ENCODE measurements at places on chromosomes 1 and 21. TPM values are rescaled to one million over a fixed set of nuclear protein-coding genes. Genes with fewer than 3 reads are reported as not detected.

GRCh38 chr1:45015683-45016082, 3.6 kb downstream of the UROD start:
- peaks cover 44% of the 10 kb centered on the region for H3K4me1 ChIP-seq
- DNase-seq, result no peak
- no peak overlapping the region for H3K27ac ChIP-seq
- peaks cover 15% of the 10 kb centered on the region for H3K36me3 ChIP-seq
- no peaks in the 10 kb centered on the region for H3K27me3 ChIP-seq

GRCh38 chr21:31347435-31348032, 3.5 kb upstream of the TIAM1 start:
- peaks cover 23% of the 10 kb centered on the region for H3K4me1 ChIP-seq
- DNase-seq, result no peak
- H3K27me3 ChIP-seq, result peaks cover 16% of the 10 kb centered on the region
- no peak overlapping the region for H3K4me3 ChIP-seq
- no peaks in the 10 kb centered on the region for H3K36me3 ChIP-seq

DNA sequence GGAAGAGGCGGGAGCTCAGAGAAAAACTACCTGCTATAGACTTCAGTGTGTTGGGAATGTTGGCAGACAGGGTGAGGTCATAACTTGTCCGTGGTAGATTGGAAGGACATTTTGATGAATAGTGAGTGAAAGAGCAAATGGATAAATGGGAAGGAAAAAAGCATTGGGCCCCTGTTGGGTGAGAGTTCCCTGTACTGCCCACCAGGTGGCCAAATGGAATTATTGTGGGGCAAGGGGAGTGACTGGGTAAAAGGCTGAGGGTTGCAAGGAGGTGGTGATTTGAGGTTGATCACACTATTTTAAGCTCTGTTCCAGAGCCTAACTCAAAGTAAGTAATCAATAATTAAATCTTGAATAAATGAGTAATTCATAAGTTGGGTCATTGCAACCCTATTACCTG, 60.4 kb downstream of the MRPS6 start:
- H3K27ac ChIP-seq, result no peak overlapping the region
- peaks cover 49% of the 10 kb centered on the region for H3K4me1 ChIP-seq
- no peaks in the 10 kb centered on the region for H3K27me3 ChIP-seq
- no peak for DNase-seq
- H3K36me3 ChIP-seq, result peaks cover 14% of the 10 kb centered on the region

DNA sequence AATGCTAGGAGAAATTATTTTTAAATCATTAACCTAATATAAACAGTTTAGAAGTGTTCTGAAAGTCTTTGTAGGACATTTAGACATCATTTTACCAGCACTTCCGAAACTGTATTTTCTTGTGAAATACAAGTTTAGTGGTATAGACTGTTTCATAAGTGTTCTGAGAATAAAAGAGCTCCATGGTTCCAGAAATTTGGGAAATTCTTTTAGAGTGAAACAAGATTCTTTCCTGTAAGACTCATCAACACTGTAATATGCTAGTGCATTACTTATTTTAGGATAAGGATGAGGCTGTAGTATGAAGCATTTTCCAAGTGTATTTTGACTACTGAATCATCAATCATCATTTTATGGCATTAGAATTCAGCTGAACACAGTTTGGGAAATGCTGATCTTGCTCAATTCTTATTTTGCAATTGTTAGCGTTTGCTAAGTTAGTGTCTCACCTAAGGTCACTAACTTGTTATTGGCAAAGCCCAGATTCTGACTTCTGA, 73.4 kb downstream of the CEP350 start:
- H3K4me3 ChIP-seq, result no peak overlapping the region
- no peak for DNase-seq
- H3K36me3 ChIP-seq, result peaks cover 59% of the 10 kb centered on the region
- H3K4me1 ChIP-seq, result no peaks in the 10 kb centered on the region

- H3K27ac ChIP-seq, result no peak overlapping the region
- no peak for DNase-seq
- peaks cover 8% of the 10 kb centered on the region for H3K27me3 ChIP-seq
- peaks cover 7% of the 10 kb centered on the region for H3K4me1 ChIP-seq
These were observed 27.7 kb downstream of the KNCN start for GRCh38 chr1:46523496-46524353.

DNA sequence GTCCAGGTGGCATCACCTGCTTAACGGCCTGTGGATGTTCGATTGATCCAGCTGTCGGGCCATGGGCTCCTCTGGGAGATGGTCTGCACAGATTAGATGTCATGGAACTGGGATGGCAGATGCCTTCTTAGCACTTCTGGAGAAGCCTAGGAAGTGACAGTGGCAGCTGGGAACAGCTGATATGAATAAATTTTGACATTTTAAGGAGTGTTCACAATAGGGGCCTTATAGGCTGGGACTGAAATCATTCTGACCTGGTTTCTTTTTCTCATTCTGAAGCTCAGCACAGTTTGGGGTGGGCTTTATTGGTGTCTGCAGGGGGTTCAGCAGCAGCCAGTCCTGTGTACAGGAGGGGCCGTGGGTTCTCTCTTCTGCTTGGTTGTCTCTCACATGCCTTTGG, 175.3 kb downstream of the CACNA1E start:
- H3K27ac ChIP-seq, result no peak overlapping the region
- no peak overlapping the region for H3K4me3 ChIP-seq
- H3K4me1 ChIP-seq, result no peaks in the 10 kb centered on the region
- peaks cover 5% of the 10 kb centered on the region for H3K27me3 ChIP-seq

- no peaks in the 10 kb centered on the region for H3K27me3 ChIP-seq
- H3K27ac ChIP-seq, result no peak overlapping the region
- H3K36me3 ChIP-seq, result no peaks in the 10 kb centered on the region
These were observed 48.0 kb downstream of the LYST start for GRCh38 chr1:235818632-235819136.

DNA sequence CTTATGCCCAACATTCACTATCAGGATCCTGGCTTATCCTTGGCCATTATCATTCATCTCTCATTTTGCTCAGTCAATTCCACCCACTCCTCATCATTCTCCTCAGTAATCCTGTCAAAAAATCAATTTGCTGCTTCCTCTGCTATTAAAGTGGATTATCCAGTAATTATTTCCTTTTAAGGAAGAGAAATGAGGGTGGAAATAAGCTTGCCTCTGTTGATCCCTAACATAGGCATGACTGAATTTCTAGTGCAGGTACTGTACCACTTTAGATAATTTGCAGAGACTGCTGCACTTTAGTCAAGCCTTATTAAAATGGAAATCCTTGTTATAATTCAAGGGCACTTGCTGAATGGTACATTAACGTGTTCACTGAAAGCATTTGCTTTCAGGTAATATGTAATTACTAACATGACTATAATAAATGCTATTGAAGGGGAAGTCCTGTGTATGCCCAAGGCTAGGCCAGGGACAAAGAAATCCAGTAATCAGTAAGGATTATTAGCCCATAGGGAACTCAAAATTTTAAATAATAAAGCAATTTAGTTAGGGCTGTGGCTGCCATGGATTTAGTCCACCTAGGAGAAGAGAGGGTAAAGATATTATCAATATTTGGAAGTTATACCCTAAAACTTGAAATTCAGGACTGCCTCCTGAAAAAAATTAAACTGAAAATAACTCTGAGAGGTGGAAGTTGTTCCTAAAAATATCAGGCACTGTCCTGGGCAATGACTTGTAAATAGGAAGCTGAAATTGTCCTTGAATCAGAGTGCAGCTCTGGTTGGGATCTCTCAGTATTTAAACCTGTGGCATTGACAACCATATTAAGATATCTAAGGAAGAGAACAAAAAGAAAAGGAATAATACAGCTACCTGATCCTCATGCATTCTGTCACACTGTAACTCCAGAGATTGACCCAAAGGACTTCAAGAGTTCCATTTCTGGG, 43.4 kb downstream of the RGS2 start:
- no peaks in the 10 kb centered on the region for H3K27me3 ChIP-seq
- H3K27ac ChIP-seq, result no peak overlapping the region
- no peak overlapping the region for H3K4me3 ChIP-seq
- DNase-seq, result no peak

GRCh38 chr1:11057477-11057876, 2.3 kb downstream of the SRM start:
- no peak overlapping the region for H3K4me3 ChIP-seq
- DNase-seq, result no peak
- peaks cover 32% of the 10 kb centered on the region for H3K4me1 ChIP-seq
- peaks cover 24% of the 10 kb centered on the region for H3K36me3 ChIP-seq
- H3K27me3 ChIP-seq, result no peaks in the 10 kb centered on the region
- no peak overlapping the region for H3K27ac ChIP-seq

GRCh38 chr1:905811-906599, 17.7 kb upstream of the SAMD11 start:
- H3K4me1 ChIP-seq, result peaks cover 24% of the 10 kb centered on the region
- no peak for DNase-seq
- no peaks in the 10 kb centered on the region for H3K36me3 ChIP-seq
- no peak overlapping the region for H3K27ac ChIP-seq
- no peak overlapping the region for H3K4me3 ChIP-seq

DNA sequence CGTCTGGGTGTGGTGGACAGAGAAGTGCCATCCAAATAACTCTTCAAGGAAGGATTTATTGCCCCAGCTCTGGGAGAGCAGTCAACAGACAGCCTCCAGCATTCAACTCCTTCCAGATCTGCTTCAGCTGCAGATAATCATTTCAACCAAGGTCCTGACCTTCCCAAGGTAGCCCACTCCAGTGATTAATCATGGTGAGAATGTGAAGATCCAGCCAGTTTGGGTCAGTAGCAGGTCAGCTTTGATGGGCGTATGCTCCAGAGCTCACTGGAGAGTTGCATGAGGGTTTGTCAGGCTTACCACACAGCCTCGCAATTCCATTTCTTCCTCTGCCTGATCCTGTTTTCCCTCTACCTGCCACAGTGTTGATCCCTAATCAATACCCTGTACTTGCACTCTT, 214.5 kb upstream of the ZRANB2 start:
- DNase-seq, result no peak
- no peak overlapping the region for H3K4me3 ChIP-seq
- H3K27me3 ChIP-seq, result no peaks in the 10 kb centered on the region
- no peak overlapping the region for H3K27ac ChIP-seq

- no peaks in the 10 kb centered on the region for H3K27me3 ChIP-seq
- no peak for DNase-seq
- no peaks in the 10 kb centered on the region for H3K4me1 ChIP-seq
- H3K27ac ChIP-seq, result no peak overlapping the region
These were observed 120.7 kb downstream of the CDC7 start for GRCh38 chr1:91621360-91621759.

DNA sequence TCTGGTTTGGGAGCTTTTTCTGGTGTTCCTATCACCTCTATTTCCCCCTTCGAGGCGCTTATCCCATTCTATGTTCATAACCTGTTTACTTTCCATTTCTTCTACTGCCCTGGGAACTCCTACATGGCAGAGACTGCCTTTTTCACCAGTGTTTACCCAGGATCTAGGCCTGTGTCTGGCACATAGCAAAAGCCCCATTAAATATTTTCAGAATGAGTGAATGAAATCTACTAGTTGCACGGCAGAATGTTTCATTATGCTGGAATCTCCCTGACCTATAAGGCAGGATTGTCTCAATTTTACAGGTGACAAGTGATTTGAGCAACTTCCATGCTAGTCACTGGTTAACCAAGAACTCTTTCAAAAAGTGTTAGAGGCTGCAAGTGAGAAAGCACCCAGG, 70.1 kb downstream of the PGM1 start:
- peaks cover 6% of the 10 kb centered on the region for H3K4me1 ChIP-seq
- no peak overlapping the region for H3K4me3 ChIP-seq
- H3K27ac ChIP-seq, result no peak overlapping the region
- DNase-seq, result no peak
- H3K36me3 ChIP-seq, result peaks cover 5% of the 10 kb centered on the region

GRCh38 chr1:63920154-63921117, 146.6 kb downstream of the ROR1 start:
- no peak overlapping the region for H3K4me3 ChIP-seq
- no peaks in the 10 kb centered on the region for H3K36me3 ChIP-seq
- H3K27me3 ChIP-seq, result no peaks in the 10 kb centered on the region
- no peak overlapping the region for H3K27ac ChIP-seq

- H3K27ac ChIP-seq, result no peak overlapping the region
- no peaks in the 10 kb centered on the region for H3K36me3 ChIP-seq
- H3K27me3 ChIP-seq, result no peaks in the 10 kb centered on the region
- no peak for DNase-seq
These were observed 74.7 kb upstream of the RGL1 start for GRCh38 chr1:183730107-183730724.

- no peak for DNase-seq
- H3K36me3 ChIP-seq, result no peaks in the 10 kb centered on the region
- H3K27me3 ChIP-seq, result no peaks in the 10 kb centered on the region
- H3K27ac ChIP-seq, result peak overlapping the region; percentile 94
These were observed 115.5 kb upstream of the IRF2BP2 start for GRCh38 chr1:234725177-234726132.

- H3K27ac ChIP-seq, result no peak overlapping the region
- H3K4me1 ChIP-seq, result no peaks in the 10 kb centered on the region
- H3K36me3 ChIP-seq, result no peaks in the 10 kb centered on the region
These were observed 1.9 kb upstream of the TPM3 start for GRCh38 chr1:154193821-154194220.

DNA sequence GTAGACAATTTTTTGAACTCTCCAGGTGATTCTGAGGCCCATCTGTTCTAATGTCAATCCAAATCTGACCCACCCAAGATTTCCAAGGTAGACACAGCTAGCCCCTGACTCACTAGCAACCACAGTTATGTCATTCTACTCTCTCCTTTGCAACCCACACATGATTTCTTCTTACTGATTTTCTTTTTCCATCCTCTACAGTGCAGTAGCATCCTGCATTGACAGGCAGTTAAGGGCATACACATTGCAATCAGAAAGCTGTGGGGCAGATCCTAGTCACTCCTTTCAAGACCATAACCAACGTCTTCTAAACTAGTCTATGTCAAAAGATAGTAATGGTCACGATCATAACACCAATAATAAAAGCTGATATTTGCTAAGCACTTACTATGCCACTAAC, 54.2 kb downstream of the JAK1 start:
- no peaks in the 10 kb centered on the region for H3K27me3 ChIP-seq
- no peak overlapping the region for H3K27ac ChIP-seq
- H3K4me3 ChIP-seq, result no peak overlapping the region
- no peaks in the 10 kb centered on the region for H3K36me3 ChIP-seq

DNA sequence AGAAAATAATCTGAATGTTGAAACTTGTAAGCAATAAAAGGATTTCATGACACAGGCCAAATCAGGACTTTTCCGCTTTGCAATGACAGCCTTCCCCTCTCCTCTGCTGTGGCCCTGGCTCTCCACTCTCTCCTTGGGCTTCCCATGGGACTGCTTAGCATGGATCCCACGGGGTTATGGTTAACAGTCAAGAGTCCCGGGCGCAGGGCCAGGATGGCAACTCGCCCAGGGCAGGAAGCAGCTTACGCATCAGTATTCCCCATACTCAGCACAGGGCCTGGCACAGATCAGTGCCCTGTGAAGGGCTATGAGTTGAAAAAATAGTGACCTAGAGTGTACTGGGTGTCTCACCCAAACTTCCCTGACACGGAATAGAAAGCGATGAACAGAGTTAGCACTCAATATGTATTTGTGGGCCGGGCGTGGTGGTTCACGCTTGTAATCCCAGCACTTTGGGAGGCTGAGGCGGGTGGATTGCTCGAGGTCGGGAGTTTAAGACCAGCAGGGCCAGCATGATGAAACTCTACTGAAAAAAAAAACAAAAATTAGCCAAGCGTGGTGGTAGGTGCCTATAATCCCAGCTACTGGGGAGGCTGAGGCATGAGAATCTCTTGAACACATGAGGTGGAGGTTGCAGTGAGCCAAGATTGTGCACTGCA, 29.1 kb upstream of the GRHL3 start:
- no peak for DNase-seq
- H3K4me3 ChIP-seq, result no peak overlapping the region
- H3K27ac ChIP-seq, result no peak overlapping the region
- no peaks in the 10 kb centered on the region for H3K36me3 ChIP-seq

TRIM63 gene
- not detected for total RNA-seq

FCGR3B gene
- not detected for total RNA-seq

ITGB2 gene
- total RNA-seq, result 283 TPM

FCER1G gene
- total RNA-seq, result 2.0 TPM

PDE4B gene
- total RNA-seq, result 159 TPM

BCL2L15 gene
- 1.2 TPM for total RNA-seq

RIIAD1 gene
- not detected for total RNA-seq

OR2L3 gene
- not detected for total RNA-seq

Measured in CD4-positive, alpha-beta T cell (primary cell).